Activated T-helper 1 cell treated with anti-CD3 and anti-CD28 coated beads, Interleukin-2, amount 50 U/mL, for 16 hours (primary cell): ENCODE measurements at places on chromosomes 5 and 9.

GRCh38 chr5:127042593-127042992, 12.2 kb upstream of the MARCHF3 start:
- DNase-seq = no peak

DNA sequence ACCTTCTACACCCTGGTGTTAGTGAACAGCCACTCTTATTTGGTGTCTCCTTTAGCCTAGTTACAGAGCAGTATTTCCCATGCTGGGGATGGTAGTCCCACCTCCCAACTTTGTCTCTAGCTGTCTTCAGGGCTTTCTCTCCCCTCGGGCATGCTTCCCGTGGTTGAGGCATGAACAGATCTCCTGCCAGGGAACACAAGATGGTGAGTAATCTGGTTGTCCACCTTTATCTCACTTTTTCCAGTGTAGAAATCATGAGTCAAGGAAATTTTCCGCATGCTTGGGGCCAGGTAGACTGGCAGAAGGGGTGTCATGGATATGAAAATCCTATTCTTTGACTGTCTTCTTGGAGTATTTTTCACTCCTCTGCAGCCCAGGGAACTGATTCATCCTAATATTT, 532.9 kb downstream of the ANXA1 start:
- no peak for DNase-seq

DNA sequence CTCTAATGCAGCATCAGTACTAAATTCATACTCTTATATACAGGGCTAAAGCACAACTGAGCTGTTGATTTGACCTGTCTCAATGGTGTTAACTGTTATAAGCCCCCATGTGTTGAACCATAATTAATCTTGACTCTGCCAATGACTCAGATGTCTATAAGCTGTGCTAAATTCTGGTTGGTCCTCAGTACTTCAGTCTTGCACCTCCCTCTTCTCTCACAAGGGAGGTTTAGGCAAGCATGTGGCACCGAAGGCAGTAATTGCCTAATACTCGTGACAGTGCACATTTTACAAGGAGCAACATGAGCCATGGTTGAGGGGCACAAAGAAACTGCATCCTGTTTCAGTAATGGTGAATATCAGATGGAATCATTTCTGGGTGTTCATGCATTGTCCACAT, 255.9 kb downstream of the TRPM3 start:
- no peak for DNase-seq

DNA sequence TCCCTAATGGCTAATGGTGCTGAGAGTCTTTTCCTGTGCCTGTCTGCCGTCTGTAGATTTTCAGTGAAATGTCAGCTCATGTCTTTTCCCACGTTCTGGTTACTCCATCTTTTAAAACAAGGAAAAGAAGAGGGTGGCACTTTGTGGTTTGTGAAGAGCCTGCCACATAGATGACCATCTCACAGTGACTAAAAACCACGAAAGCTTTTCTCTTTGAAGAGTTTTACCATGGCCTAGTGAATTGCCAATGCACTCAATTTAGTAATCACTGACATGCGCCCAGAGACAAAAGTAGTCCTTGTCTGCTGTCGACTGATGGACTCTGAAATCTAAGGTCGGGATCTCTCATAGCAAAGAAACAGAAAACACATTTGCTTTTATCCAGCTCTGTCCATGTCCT, 50.4 kb downstream of the SPATA31C2 start:
- DNase-seq = no peak

- no peak for DNase-seq
These were observed 170.5 kb downstream of the DMRTA1 start for GRCh38 chr9:22617156-22617555.

- DNase-seq = no peak
These were observed 97.9 kb downstream of the DAPK1 start for GRCh38 chr9:87595610-87596009.

- DNase-seq = no peak
These were observed 5.3 kb downstream of the INVS start for GRCh38 chr9:100104314-100104713.

DNA sequence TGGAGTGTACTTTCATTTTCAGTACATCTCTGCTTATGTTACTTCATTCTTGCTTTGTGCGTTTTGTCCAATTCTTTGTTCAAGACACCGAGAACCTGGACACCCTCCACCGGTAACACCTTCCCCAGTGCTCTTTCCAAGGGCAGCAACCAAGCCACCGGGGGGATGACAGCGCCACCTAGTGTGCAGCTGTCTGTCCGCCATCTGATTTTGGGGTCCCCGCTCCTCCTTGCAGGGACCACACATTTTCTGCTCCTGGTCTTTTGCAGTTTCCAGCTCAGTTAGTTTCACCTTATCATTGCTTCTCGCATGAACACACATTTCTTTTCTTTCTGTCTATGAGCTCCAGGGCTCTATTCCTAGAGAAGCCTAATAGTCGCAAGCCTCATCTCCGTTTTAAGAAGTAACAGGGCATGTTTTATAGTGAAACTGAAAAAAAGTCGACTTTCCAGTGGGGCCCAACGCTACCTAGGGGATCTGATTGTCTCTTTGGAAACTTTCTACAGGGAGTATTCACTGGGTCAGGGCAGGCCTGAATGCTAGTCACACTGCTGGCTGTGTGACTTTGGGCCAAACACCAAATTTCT, 152.1 kb downstream of the FSTL4 start:
- no peak for DNase-seq

DNA sequence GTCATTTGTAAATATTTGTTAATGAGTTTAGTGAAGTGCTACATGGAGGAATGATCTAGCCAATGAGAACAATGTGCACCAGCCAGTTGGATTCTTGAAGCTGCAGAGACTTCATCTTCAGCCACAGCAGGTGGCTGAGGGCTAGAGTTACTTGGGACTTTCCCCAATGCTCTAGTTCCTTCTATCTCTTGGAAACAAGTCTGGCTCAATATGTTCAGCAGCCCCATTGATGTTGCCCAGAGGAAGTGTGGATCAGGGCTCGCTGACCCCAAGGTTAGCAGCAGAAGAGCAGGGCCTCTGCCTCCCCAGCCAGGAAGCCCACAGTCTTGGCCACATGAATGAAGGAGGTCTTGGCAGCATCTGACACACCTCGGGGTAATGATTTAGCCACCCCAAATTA, 117.5 kb downstream of the SLC1A3 start:
- no peak for DNase-seq

DNA sequence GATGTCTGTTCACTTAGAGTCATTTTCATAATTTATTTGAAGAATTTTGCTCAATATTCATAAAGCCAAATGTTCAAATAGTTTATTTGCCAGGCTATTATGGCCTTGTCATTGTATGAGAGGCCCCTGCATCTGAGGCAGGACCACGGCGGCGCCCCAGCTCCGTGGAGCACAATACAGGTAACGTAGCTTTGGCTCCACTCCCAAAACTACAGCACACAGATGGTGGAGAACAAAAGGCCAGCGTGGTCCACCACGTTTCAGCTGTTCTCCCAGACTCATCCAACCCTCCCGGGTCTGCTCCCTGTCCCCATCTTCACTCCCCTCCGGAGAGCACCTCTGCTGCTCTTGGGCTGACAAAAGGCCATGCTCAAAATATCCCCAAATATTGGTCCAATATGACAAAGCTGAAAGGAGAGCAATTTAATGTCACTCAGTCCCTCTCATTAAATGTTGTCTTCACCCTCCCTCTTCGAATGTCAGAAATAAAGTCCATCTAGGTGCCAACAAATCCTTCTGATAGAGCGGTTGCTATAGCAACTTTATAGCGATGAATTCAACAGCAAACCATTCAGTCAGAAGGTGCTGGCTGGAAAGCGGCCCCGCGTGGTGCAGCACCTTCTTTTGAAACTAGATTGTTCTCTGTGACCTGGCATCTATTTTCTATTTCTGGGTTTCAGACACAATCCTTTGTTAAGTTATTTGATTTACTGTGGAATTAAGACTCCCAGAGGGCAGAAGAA, 504.3 kb downstream of the ARHGEF28 start:
- no peak for DNase-seq

DNA sequence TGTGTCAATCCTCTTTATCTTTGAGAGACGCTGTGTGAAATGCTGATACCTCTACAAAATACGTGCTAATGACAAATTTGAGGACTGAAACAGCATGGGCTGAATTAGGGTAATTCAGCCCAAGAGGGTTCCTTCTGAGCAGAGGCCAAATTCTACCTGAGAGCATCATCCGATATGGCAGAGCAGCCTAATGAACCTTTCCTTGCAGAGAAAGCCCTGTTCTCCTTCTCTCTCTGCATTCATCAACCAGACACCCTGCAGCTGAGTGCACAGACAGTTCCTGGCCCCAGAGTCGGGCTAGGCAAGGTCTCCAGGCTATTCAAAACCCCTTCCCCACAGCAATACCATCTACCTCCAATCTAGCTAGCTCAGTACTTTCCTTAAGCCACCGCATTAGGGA, 77.9 kb downstream of the TRIM32 start:
- DNase-seq = no peak

- no peak for DNase-seq
These were observed 515 bp upstream of the F2R start for GRCh38 chr5:76715486-76715735.

DNA sequence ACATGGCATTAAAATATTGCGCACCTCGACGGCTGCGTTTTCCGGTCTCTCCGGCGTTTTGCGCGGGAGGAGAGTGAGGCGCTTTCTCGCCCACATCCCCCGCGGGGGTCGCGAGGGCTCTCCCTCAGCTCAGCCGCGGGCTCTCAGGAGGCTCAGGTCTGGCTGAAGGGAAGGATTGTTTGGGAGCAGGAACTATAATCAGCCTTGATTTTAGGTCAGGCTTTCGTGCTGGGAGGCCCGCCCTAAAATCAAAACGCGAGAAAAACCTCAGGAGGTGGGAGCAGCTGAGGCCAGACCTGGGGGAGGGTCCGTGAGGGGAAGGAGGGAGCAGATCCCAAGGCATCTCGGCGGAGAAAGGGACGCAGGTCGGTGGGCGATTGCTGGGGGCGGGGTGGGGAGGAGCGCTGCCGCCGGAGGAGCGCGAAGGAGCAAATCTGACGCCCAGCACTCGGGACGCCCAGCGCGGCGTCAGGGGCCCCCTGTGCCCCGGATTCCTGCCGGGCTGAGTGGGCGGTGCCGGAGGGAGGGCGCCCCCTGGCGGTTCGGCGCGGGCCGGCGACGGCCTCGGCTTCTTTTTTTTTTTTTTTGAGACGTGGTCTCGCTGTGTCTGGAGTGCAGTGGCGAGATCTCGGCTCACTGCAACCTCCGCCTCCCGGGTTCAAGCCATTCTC, 18.7 kb upstream of the RNF130 start:
- DNase-seq = peak; percentile 64

DNA sequence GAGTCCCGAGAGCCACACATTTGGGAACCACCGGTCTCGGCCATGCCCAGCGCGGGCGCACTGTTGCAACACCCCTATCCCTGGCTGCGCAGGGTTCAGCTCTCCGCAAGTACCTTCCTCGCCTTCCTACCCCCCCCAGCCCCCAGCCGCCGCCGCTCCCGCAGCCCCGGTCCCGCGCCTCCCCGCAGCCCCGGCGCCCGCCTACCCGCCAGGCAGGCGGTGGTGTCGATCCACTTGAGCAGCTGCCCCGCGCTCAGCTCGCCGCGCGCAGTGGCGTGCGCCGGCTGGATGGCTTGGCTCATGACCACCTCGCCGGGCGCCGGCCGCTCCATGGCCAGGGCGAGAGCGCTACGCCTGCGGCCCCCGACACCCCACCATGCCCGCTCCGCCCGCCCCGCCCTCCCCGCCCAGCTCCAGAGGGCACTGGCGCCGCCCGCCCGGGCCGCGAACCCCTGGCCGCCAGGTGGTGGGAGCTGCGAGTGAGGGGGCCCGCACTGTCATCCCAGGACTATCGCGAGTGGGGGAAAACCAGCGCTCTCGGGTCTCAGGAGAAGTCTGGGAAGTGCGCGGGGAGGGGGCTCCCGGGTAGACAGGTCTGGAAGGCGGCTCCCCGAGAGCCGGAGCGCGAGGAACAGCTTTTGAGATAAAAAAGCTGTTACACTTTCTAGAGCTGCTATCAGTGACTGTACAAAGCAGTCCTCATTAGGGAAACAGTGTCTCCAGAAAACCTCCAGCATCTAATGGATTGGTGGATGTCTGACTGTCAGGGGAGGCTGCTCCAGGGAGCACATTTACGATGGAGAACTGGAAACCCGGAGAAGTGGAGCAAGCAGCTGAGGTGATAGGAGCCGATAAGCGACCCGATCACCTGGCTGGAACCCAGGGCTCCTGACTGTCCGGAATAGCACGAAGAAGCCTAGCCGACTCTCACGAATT, at the start of gene ACOT12:
Gene ACOT12 (minus strand): TSS at position 352 of the 936 bp plus-strand sequence. CDS start 20 bp downstream, at position 332.
- DNase-seq = no peak

DNA sequence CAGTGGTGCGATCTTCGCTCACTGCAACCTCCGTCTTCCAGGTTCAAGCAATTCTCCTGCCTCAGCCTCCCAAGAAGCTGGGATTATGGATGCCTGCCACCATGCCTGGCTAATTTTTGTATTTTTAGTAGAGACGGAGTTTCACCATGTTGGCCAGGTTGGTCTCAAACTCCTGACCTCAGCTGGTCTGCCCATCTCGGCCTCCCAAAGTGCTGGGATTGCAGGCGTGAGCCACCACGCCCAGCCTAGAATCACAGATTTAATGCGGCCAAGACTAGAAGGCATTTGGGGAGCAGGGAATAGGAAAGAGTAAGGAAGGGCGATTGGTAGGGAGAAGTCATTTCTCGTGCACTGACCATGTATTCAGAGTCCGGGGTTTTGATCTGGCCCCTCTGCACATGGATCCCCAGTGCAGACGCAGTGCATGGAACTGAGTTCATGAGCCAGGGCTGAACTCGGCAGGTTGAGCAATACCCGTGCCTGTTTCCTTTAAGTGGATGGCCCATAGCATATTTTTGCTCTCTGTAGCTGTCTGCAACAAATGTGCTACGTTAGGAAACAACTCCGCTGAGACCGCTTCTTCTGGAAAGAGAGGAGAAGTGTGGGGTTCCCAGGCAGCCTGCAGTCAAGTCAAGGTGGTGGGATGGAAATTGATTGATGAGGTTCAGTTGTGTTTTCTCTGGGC, 3.4 kb upstream of the HMCN2 start:
- no peak for DNase-seq

GRCh38 chr9:3008091-3008490, 164.2 kb upstream of the PUM3 start:
- DNase-seq = no peak

GRCh38 chr9:105308461-105309341, 64.2 kb downstream of the SLC44A1 start:
- no peak for DNase-seq

- no peak for DNase-seq
These were observed 6.2 kb upstream of the PRR7 start for GRCh38 chr5:177440211-177440989.

GRCh38 chr5:73825736-73826135, 199.7 kb downstream of the ARHGEF28 start:
- no peak for DNase-seq

GRCh38 chr5:180201051-180201987, 7.7 kb downstream of the RASGEF1C start:
- DNase-seq = no peak

GRCh38 chr9:117491491-117491890, 76.6 kb upstream of the ASTN2 start:
- no peak for DNase-seq

- DNase-seq = no peak
These were observed 209.2 kb downstream of the DIRAS2 start for GRCh38 chr9:90433398-90433941.

- DNase-seq = no peak
These were observed 92.1 kb downstream of the NR3C1 start for GRCh38 chr5:143311428-143311827.

GRCh38 chr9:91415290-91415689, 8.3 kb downstream of the NFIL3 start:
- no peak for DNase-seq

- no peak for DNase-seq
These were observed 153.3 kb downstream of the EFNA5 start for GRCh38 chr5:107517185-107518033.
